SJCRH30 (cell line): ENCODE measurements at places on chromosomes 16 and 17. TPM values are rescaled to one million over a fixed set of nuclear protein-coding genes. Genes with fewer than 3 reads are reported as not detected.

Gene TOX3
- 15.4 and 18.6 TPM in 2 replicates for total RNA-seq

Gene WFDC1
- 0.43 and 0.49 TPM in 2 replicates for total RNA-seq

Gene CLEC18A
- total RNA-seq: 0.12 and 0.30 TPM in 2 replicates

DNA sequence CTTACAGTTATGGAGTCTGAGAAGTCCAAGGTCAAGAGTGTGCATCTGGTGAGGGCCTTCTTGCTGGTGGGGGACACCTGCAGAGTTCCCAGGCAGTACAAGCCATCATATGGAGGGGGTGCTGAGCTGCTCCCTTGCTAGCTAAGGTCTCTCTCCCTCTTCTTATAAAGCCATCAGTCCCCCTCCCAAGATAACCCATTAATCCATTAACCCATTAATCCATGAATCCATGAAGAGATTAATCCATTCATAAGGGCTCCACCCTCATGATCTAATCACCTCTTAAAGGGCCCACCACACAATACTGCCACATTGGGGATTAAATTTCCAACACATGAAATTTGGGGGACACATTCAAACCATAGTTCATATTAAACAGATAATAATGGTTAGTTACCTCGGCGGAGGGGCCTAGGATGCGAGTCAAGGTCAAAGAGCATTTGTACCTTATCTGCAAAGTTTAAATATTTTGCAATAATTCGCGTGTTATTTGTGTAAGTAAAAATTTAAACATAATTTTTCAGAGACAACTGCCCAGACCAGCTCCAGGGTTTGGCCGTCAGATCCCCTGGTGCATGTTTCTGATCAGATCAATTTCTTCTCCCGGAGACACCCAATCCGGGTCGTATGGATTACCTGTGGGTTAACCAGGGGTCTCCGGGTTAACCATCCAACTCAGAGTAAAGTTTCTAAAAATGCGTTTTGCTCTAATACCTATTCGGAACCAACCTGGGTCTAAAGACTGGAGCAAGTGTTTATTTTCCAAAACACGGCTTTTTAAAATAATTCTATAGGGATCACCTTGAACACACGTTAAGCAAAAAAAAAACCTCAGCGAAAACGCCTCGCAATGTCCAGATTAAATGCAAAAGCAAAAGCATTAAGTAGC is 740 bp upstream of the POLR3E start:
- no peak overlapping the region for H3K27ac ChIP-seq
- H3K36me3 ChIP-seq: no peaks in the 10 kb centered on the region
- peak; percentile 33 for DNase-seq
- H3K4me1 ChIP-seq: no peaks in the 10 kb centered on the region
- H3K27me3 ChIP-seq: no peaks in the 10 kb centered on the region

DNA sequence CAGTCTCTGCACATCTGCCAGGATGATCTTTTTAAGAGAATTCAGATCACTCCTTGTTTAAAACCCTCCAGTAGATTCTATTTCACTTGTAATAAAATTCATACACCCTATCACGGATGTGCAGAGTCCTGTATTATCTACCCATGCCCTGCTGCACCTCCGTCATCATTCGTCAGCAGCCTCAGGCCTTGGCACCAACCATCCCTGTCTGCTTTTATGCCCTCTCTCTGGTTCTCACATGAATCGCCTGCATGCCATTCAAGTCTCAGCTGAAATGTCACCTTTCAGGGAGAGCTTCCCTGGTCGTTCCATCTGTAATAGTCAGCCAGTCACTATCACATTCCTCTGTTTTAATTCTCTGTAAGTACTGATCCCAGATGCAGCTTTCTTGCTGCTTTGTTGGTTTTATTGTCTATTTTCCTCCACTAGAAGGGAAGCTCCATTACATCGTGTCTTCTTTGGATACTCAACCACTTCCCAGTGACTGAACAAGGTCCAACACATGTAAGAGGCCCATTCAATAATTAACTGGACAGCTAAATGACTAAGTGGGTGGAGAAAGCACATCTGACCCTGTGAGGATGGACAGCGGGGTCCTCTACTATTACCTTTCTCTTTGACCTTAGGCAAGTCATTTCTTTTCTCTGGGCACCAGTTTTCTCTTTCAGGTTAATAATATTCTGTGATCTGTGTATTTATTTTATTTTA is 81.2 kb upstream of the GOT2 start:
- H3K4me1 ChIP-seq: no peaks in the 10 kb centered on the region
- H3K4me3 ChIP-seq: no peak overlapping the region
- no peaks in the 10 kb centered on the region for H3K36me3 ChIP-seq

DNA sequence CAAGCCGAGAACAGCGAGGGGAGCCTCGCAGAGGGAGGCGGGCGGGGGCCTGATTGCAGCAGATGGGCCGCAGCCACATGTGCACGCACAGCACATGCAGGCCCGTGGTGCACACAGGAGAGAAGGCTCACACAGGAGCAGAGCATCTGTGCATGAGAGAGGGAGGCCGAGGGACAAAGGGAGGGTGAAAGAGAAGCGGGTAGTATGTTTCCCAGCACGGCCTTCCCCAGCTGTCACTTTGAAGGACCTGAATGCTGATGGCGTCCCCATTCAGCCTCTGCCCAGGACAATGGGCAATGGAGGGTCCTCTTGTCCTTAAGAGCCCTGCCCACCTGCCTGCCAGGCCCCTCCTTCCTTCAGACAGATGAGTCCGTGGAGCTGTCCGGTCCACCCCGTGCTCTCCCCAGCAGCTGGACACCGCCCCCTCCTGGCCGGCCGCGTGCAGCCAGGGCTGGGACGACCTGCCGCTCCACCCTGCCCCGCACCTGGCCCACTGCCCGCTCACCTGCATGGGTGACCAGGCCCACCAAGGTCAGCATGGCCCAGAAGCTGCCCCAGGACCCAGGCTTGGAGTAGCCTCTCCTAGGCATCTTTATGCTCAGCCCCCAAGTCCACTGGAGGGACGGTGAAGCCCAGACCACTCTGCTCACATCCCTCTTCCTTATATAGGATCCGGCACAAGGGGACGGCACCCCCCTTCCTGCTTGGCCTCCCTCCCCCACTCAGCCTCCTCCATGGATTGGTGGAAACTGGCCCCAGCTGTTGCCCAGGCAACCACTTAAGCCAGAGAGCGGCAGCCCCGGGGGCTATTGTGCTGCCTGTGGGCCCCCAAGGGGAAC is at the start of gene BTBD17:
BTBD17 (minus strand) TSS at position 639 of the 839 bp plus-strand sequence; CDS start at position 590, 49 bp downstream.
- no peaks in the 10 kb centered on the region for H3K4me1 ChIP-seq
- no peak within 1 kb of the TSS for H3K4me3 ChIP-seq
- H3K36me3 ChIP-seq: no peaks in the 10 kb centered on the region

GRCh38 chr16:17271687-17272086 is 199.1 kb downstream of the XYLT1 start:
- H3K4me1 ChIP-seq: peaks cover 6% of the 10 kb centered on the region; the same call in 1 of the 2 replicates
- no peak overlapping the region for H3K27ac ChIP-seq
- no peaks in the 10 kb centered on the region for H3K27me3 ChIP-seq
- DNase-seq: no peak
- no peaks in the 10 kb centered on the region for H3K36me3 ChIP-seq

GRCh38 chr16:48280546-48280945 is 33.2 kb upstream of the ABCC11 start:
- no peaks in the 10 kb centered on the region for H3K4me1 ChIP-seq
- no peaks in the 10 kb centered on the region for H3K27me3 ChIP-seq
- no peak overlapping the region for H3K4me3 ChIP-seq

GRCh38 chr16:9528511-9529079 is 437.2 kb downstream of the HAPSTR1 start:
- no peaks in the 10 kb centered on the region for H3K4me1 ChIP-seq
- no peak overlapping the region for H3K27ac ChIP-seq
- no peak for DNase-seq
- no peaks in the 10 kb centered on the region for H3K36me3 ChIP-seq
- H3K27me3 ChIP-seq: no peaks in the 10 kb centered on the region

DNA sequence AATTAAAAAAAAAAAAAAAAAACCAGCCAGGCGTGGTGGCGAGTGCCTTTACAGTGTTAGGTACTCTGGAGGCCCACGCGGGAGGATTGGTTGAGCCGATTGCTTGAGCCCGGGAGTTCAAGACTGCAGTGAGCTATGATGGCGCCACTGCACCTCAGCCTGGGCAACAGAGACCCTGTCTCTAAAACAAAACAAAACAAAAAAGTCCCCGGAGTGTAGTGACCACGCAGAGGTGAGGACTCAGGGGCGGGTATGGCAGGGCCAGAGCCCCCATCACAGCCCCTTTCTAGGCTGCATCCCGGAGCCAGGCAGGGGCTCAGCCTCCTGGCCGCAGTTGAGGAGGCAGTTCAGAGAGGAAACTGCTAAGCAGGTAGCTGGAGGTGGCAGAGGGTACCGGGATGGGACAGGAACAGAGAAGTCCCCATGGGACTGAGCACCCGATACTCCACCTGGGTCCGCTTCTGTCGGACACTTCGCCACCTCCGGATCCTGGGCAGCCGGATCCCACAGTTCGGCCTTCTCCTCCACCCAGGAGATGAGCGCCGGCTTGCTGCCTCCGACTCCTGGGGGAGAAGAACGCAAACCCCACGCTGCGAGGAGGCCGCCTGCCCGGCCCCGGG is 800 bp downstream of the ZNF747 start:
- peak overlapping the region; percentile 79 for H3K27ac ChIP-seq
- H3K36me3 ChIP-seq: no peaks in the 10 kb centered on the region
- DNase-seq: no peak
- H3K4me1 ChIP-seq: no peaks in the 10 kb centered on the region

- DNase-seq: peak; percentile 88
- no peaks in the 10 kb centered on the region for H3K36me3 ChIP-seq
- peak overlapping the region; percentile 55 for H3K27ac ChIP-seq
- H3K27me3 ChIP-seq: peaks cover 5% of the 10 kb centered on the region; the same call in 1 of the 2 replicates
- H3K4me3 ChIP-seq: peak overlapping the region; percentile 61
- no peaks in the 10 kb centered on the region for H3K4me1 ChIP-seq
Measured at GRCh38 chr16:47037746-47038458, 64.4 kb upstream of the DNAJA2 start.

- no peaks in the 10 kb centered on the region for H3K4me1 ChIP-seq
- H3K27me3 ChIP-seq: no peaks in the 10 kb centered on the region
- no peak overlapping the region for H3K27ac ChIP-seq
Measured at GRCh38 chr16:4263504-4264436, 9.1 kb downstream of the TFAP4 start.

- peaks cover 23% of the 10 kb centered on the region for H3K36me3 ChIP-seq
- peak overlapping the region; percentile 91 for H3K27ac ChIP-seq
- H3K27me3 ChIP-seq: no peaks in the 10 kb centered on the region
- no peak for DNase-seq
- no peaks in the 10 kb centered on the region for H3K4me1 ChIP-seq
- peak overlapping the region; percentile 95 for H3K4me3 ChIP-seq
Measured at GRCh38 chr16:23557779-23558702, 514 bp downstream of the UBFD1 start.

DNA sequence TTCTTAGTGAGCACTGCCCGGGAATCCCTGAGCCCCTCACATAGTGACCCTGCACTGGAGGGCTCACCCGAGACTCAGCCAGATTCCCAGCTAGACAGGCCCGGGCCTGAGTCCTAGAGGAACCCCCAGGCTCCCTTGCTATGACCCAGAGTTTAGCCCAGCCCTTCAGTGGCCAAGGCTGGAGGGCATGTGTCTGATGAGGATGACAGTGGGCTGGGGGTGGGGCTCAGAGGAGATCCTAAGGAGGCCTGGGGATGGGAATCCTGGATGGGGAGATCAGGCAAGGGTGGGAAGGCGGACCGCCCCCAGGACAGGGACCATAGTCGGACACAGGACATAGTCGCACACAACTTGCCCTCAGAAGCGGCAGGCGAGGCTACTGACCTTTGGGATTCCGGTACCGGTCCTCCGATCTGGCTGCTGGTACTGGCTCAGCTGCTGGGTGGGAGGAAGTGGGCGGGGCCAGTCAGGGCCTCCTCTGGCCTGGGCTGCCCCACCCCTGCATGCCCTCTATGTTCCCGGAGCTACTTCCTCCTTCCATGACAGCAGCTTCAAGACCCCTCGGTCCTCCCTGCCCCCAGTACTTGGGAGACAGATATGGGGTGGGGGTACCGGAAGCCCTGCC is 1.1 kb downstream of the CD79B start:
- H3K36me3 ChIP-seq: no peaks in the 10 kb centered on the region
- no peak overlapping the region for H3K27ac ChIP-seq
- no peak for DNase-seq
- no peaks in the 10 kb centered on the region for H3K27me3 ChIP-seq
- peaks cover 9% of the 10 kb centered on the region for H3K4me1 ChIP-seq
- no peak overlapping the region for H3K4me3 ChIP-seq

- H3K36me3 ChIP-seq: no peaks in the 10 kb centered on the region
- H3K27ac ChIP-seq: peak overlapping the region; percentile 44; the same call in 1 of the 2 replicates
- no peak overlapping the region for H3K4me3 ChIP-seq
- DNase-seq: peak; percentile 44
- no peaks in the 10 kb centered on the region for H3K27me3 ChIP-seq
Measured at GRCh38 chr16:61681124-61681523, 355.1 kb downstream of the CDH8 start.

DNA sequence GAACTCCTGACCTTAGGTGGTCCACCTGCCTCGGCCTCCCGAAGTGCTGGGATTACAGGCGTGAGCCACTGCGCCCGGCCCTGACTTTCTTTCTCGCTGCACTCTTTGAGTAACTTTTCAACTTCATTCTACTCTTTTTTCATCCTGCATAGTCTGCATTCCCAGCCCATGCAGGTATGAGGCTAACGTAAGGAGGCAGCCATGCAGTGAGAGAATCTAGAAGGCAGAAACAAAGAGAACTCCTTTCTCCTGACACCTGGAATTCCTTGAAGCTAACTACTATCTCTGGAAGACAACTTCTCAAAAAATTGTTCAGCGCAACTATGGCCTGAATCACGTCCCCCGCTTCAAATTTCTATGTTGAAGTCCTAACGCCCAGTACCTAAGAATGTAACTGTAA is 152.0 kb downstream of the SLC39A11 start:
- H3K4me3 ChIP-seq: no peak overlapping the region
- no peaks in the 10 kb centered on the region for H3K4me1 ChIP-seq
- no peak for DNase-seq
- no peaks in the 10 kb centered on the region for H3K36me3 ChIP-seq
